Left cardiac atrium (tissue), 4 donors: ENCODE measurements at places on chromosomes 7 and 10. TPM values are rescaled to one million over a fixed set of nuclear protein-coding genes. Genes with fewer than 3 reads are reported as not detected.

The MUC3A gene
- 0.76 TPM for total RNA-seq

DNA sequence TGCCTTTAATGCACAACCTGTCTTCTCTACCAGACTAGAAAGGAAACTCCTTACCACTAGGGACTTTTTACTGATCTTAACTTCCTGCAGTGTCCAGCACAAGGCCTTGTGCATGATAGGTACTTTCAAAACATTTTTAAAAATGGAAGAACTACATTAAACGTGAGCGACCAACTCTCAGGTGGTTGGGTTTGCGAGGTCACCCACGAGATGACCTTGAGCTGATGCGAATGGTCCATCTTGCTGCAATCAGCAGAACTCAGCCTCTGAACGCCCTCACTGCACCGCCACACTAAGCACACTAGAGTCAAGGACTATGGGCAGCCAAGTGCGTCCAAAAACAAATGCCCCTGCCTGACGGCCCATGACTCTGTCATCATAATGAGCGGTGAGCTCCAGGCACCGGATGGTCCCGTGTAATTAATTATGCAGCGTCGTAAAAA lies 34.9 kb upstream of the PTF1A start:
- DNase-seq = no peak

DNA sequence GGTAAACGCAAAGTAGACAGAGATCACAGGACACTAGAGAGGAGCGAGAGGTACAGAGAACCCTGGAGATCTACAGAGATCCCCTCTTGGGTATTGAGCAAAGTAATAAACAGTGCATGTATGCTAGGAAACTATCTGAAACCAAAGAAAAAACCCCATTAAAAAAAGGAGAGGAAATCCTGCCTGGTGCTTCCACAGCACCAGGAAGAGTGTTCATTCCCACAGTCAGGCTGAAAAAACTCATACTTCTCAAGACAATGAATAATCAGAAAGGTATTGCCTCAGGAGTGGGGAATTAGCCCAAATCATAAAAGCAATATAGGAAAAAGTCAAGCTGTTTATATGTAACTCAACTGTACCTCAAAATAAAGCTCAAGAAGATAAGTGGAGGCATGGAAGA lies 59.1 kb downstream of the ANKRD26 start:
- no peak for DNase-seq

The INSYN2A gene
- not detected for total RNA-seq

The DNAJC1 gene
- 20.8 TPM for total RNA-seq

DNA sequence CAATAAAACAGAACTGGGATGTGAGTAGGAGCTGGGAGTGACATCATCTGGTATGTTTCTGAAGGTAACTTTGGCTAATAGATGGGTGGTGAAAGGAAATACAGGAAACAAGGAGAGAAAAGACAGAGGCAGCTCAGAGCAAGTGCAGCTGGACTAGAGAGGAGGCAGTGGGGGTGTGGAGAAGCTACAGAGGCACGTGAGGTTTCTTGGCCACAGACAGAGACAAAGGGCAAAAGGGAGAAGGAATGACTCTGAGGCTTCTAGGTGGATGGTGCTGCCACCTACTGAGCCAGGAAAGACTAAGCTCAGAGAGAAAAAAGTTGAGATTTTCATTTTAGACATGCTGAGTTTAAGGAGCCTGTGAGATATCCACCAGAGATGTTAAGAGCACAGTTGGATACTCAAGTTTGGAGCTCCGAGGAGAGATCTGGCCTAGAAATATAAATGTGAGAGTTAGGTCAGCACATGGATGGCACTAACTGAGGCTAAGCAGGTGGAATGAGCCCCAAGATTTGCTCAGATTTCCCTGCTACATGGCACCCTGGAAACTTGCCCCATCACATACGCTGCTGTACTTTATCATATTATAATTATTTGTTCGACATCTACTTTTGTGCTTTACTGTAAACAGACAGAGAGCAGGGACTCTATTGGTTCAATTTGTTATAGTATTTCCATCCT lies 293.0 kb upstream of the IMMP2L start:
- DNase-seq = no peak

- peak; percentile 26 for DNase-seq
These were observed 799 bp downstream of the VAX1 start for GRCh38 chr10:117137031-117137910.

The PAX2 gene
- total RNA-seq = not detected

GRCh38 chr7:134891262-134891695 lies 95.0 kb upstream of the AGBL3 start:
- peak; percentile 86 for DNase-seq

The LIPF gene
- not detected for total RNA-seq
